ENCODE measurements at places on chromosomes 11 and 22.

DNA sequence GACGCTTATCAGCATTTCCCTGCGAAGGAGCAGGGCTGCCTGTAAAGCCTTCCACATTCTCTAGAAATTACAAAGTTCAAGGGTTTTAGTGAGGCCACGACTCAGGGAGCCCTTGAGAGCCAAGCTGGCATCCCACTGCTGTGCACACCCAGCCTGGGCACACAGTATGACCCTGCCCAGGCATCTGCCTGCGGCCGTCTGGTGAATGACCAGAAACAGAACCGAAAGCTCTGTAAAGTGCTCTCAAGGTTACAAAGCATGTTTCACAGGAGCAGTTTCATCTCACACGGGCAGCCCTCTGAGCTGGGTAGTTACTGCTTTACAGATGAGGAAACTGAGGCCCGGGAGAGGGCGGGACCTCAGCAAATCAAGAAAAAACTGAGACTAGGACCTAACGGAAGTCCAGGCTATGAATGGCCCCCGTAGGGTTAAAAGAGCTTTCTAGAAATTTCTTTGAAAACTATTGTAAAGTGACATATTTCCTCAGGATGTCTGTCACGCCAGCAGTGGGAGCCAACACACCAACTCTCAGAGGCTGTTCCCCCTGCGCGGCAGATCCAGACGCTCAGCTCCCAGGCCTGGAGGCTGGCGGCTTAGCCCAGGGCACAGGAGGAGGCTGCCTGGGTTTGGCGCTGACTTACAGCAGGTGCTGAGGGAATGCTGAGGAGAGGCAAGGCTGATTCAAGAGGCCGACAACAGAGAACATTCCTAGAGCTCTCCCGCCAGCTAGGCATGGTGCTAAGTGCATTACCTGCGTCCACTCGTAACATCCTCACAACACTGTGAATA, 7.7 kb upstream of the TCF20 start:
- DNase-seq = no peak

- DNase-seq = no peak
Observed at GRCh38 chr22:45991098-45991497, 14.1 kb upstream of the WNT7B start.

GRCh38 chr11:75241036-75241905, 697 bp downstream of the TPBGL start:
- peak; percentile 71 for DNase-seq

DNA sequence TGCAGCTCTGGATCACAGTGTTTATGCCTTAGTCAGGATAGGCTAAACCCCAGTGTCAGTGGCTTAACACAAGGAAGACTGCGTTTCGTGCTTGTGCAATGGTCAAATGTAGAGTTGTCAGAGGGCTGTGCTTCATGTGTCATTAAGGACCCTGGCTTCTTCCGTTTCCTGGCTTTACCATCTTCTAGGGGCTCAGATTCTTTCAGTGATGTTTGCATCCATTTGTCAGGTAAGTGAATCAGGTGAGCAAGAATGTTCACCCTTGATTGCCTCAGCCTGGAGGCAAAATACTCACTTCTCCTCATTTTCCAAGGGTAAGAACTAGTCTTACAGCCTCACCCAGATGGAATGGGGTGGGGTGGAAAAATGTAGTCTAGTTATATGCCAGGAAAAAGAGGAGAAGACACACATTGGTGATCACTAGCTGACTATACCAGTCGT, 20.5 kb upstream of the AMOTL1 start:
- no peak for DNase-seq

DNA sequence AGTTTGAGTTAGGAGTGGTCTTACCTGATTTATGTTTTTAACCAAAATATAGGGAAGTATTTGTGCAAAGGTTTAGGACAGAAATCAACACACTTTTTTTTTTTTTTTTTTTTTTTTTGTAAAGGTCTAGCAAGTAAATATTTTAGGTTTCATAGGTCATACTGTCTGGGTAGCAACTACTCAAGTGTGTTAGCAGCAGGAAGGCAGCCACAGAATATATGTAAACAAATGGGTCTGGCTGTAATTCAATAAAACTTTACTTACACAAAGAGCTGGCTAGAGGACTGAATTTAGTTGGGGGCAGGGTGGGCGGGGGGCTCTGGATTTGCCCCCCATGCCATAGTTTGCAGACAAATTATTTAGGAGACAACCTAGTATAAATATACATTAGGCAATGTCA, 510.4 kb downstream of the NELL1 start:
- DNase-seq = no peak

DNA sequence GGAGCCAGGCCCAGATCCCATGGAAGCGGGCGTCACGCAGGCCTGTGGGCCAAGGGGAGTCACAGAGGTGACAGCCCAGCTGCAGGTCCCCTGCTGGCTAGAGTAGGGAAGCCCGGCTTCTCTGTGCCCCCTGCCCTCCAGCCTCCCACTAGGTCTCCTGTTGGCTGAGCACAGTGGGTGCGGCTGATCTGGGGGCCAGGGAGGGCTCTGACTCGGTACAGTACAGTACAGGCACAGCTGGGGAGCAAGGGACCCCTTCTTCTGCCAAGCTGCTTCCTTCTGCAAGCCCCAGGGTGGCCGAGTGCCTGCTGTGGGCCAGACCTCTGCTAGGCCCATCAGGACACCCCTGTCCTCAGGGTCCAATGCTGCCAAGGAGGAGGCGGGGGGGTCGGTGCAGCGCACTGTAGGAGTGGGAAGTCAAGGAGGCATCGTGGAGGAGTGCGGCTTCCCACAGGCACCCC, 10.1 kb downstream of the SUSD2 start:
- DNase-seq = no peak

DNA sequence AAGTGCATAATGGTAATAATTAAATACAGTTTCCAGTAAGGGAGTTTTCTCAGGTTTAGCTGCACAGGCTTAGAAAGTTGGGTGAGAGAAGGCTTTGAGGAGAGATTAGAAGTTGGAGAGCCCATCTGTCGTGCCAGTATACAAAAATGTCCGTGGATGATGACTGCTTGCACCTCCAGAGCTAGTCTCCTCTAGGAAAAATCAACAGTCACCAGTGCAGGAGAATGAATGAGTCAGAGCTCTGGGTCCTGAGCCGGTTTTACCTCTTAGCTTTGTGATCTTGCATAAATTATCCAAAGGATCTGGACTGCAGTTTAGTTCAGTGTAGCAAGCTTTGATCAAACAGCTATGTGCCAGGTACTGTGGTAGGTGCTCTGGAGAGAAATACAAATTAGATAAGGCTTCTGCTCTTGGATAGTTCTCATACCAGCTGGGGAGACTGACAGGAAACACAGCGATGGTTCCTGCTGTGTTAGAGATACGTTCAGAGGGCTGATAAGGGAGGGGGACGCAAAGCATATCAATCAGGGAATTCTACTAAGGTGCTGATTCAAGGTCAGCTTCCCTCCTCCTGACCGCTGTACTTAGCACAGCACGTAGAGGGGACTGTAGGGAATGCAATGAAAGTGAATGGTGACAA, 125.9 kb downstream of the TEAD1 start:
- no peak for DNase-seq

GRCh38 chr11:69707176-69707575, 3.4 kb upstream of the FGF19 start:
- no peak for DNase-seq

DNA sequence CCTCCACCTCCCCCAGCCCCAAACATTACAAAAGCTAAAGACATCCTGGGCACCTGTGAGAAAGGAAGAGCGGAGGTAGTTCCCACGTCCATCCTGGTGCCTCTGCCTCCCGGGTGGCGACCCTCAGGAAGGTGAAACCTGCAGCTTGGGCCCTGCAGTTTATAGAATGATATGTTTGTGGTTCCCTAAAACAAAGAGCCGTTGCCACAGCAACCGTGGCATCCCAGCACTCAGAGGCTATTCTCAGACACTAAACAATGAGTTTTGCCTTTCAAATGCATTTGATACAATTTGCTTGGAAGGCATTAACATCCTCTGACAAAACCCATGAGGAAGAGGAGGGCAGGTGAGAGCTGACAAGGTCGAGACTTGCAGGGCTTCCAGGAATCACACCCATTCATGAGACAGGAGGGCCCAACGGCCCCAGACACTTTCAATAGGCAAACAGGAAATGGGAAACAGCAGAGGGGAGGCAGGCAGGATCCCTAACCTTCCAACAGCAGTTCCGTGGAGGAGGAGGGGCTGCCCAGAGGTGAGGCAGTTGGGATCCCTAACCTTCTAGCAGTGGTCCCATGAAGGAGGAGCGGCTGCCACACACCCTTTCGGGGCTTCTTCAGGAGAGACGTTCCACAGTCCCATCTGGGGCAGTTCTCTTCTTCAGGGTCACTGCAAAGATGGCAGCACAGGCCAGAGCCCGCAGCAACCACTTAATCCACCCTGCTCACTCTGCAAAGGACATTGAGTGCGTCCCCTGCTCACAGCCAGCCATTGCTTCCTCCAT, 379.2 kb downstream of the SHANK2 start:
- DNase-seq = no peak

DNA sequence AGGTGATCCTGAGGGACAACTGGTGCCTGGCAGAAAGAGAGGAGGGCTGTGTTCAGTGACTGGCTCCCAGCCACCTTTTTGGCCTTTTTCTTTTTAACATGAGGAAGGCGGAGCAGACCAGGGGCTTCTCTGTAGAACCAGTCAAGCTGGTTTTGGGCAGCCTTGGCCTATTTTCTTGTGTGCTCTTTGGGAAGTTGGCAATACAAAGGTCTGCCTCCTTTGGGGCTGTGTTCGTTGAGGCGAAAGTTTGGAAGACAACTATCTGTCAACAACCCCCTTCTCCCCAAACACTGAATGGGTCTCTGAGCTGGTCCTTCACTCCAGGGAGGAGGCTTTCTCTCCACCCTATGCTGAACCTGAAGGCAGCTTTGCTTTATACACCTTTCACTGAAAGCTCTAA, 8.5 kb downstream of the MARK2 start:
- DNase-seq = no peak

DNA sequence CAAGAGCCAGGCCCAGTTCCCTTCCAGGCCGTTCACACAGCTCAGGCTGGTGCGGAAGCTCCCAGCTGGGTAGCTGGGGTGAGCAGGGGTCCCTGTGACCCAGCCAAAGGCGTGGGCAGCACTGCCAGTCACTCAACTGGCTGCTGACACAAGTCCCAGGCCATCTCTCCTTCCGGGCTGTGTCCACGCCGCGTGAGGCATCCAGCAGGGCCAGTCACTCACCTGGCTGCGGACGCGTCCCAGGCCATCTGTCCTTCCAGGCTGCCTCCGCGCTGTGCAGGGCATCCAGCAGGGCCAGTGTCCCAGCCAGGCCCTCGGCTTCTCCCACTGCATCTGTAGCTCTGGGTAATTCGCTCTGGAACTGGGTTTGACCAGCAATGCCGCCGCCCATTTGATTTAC, 184.2 kb downstream of the BRD1 start:
- DNase-seq = no peak

DNA sequence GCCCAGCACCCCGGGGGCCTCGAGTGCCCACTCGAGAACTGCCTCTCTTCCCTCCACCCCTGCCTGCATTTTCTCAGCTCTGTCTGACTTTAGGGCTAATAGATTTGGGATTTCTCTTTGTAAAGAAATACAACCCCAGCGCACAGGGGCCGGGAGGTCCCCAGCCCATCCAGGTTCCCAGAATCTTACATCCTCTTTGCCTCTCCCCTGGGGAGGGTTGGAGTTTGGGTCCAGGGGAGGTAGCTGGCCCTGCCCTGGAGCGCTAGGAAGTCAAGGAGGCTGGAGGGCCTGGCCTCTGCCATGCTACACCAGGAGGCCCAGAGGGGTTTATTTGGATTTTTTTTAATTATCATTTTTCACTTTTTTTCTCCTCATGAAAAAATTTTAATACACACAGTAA, 65.7 kb upstream of the LMO1 start:
- DNase-seq = no peak

- peak; percentile 45 for DNase-seq
Observed at GRCh38 chr11:92644595-92645445, 324.6 kb upstream of the MTNR1B start.

DNA sequence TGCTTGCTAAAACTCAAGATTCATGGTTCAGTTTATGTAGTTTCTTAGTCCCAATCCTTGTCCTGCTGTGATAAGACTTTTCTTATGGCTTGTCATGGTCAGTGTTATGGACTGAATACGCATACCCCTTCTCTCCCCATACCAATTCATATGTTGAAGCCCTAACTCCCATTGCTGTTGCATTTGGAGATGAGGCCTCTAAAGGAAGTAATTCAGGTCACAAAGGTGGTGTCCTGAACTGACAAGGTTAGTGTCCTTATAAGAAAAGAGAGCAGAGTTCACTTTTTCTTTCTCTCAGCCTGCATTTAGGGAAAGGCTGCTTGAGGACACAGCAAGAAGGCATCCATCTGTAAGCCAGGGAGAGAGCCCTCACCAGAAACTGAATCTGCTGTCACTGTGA, 618.2 kb downstream of the LRRC4C start:
- DNase-seq = no peak

- DNase-seq = no peak
Observed at GRCh38 chr22:46185283-46185682, 35.0 kb downstream of the PPARA start.

DNA sequence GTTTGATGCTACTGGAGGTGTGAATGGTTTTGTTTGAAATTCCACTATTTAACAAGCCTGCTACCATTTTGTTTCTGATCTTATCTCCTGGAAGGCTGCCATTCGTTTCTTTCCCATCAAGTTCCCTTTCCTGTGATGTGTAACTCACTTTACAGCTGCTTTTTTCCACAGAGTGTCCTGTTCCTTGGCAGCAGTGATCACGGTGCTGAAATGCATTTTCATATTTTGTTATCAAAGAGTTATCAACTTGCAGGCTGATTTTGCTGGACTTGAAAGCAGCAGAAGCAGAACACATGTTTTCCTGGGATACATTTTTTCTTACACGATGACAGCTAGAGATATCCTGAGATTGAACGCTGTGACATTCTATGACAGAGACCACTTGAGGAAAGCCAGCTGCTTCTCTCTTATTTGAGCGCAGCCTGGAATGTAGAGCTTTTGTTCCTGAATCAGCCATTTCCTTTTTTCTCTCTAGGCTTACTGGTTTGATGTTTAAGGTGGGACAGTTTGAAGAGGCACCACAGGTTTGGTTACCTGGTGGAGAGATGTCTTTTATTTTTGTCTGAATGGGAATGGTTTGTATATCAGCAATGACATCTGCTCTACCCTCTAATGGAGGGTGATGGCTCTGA, 34.7 kb downstream of the PRR14L start:
- DNase-seq = no peak

DNA sequence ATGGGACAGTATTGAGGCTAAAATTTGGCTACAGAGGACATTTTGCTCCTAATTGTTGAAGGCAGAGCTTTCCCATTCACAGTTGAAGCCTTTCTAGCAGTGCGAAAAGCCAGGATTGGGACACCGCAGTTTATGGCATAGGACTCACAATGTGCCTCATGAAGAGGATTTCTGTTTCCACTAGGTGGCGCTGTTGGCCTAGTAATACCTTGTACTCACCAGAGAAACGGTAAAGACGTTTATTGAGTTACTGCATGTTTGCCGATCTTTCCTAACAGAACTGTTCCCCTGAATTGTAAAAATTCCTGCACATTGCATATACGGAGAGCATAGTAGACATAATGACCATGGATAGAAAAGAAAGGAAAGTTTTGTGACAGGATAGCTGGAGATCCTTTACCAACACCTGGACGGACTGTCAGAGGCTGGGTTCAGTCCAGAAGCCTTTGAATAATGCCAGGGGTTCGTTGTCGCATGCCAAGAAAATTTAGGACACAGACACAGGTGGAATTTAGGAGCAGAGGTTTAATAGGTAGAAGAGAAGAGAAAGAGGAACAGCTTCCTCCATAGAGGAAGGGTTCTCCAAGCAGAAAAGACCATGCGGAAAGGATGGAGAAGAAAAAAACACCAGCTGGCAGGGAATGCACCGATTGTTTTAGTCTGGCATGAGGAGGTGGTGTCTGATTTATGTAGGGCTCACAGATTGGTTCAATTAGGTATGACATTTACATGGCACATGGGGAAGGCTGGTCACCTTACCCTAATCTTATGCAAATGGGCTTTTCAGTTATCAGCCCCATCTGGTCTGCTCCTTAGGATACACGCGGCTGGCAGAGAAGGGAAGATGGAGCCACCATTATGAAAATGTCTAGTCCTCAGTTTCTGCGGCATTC, 10.8 kb upstream of the OR51D1 start:
- peak; percentile 82 for DNase-seq
